ENCODE measurements at places on chromosomes 16 and 17. TPM values are rescaled to one million over a fixed set of nuclear protein-coding genes. Genes with fewer than 3 reads are reported as not detected.

The TACO1 gene
- total RNA-seq: 15.4 TPM

The LGALS9C gene
- 4.0 TPM for total RNA-seq

The TLCD2 gene
- total RNA-seq: 5.9 TPM

The GAST gene
- total RNA-seq: not detected

The DVL2 gene
- 45.7 TPM for total RNA-seq

The VPS25 gene
- total RNA-seq: 93.9 TPM

The RAB26 gene
- total RNA-seq: 12.3 TPM

The MEIOC gene
- total RNA-seq: 4.7 TPM

The ZFP90 gene
- total RNA-seq: 32.1 TPM

The SPHK1 gene
- total RNA-seq: 1.7 TPM

The ZCCHC14 gene
- total RNA-seq: 45.4 TPM

The JPH3 gene
- total RNA-seq: 1.2 TPM

The ABCA8 gene
- not detected for total RNA-seq

The PDE6G gene
- total RNA-seq: not detected

The TPPP3 gene
- total RNA-seq: 8.5 TPM

The HELZ gene
- total RNA-seq: 50.7 TPM

The KRT31 gene
- total RNA-seq: not detected

The INO80E gene
- total RNA-seq: 107 TPM

Data from Calu3 (cell line).